ENCODE measurements at places on chromosomes 1 and 21.
A peak's percentile ranks its signal among the peaks of the same experiment; 100 is the strongest.

GRCh38 chr1:116345843-116346242 is 27.2 kb upstream of the ATP1A1 start:
- DNase-seq: peak; percentile 47

DNA sequence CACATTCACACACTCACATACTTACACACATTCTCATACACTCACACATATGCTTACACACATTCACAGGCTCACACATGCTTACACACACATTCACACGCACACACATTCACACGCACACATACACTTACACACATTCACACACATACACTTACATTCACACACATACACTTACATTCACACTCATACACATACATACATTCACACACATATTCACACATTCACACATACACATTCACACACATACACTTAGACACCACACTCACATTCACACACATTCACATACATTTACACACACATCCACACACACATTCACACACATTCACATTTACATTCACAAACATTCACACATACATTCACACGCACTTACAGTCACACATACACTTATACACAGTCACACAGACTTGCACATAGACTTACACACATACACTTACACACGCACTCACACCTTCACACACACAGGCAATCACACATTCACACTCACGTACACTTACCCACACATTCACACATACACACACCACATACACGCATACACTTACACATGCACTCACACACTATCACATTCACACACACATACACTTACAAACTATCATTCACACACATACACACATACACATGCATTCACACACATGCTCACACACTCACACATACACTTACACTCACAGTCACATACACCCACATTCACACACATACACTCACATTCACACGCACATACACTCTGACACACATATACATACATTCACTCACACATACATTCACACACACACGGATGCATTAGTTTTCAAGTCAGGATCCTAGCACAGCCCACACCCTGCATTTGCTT is 16.8 kb downstream of the PDE9A start:
- DNase-seq: no peak

GRCh38 chr21:27076025-27076424 is 109.1 kb upstream of the ADAMTS5 start:
- DNase-seq: no peak

DNA sequence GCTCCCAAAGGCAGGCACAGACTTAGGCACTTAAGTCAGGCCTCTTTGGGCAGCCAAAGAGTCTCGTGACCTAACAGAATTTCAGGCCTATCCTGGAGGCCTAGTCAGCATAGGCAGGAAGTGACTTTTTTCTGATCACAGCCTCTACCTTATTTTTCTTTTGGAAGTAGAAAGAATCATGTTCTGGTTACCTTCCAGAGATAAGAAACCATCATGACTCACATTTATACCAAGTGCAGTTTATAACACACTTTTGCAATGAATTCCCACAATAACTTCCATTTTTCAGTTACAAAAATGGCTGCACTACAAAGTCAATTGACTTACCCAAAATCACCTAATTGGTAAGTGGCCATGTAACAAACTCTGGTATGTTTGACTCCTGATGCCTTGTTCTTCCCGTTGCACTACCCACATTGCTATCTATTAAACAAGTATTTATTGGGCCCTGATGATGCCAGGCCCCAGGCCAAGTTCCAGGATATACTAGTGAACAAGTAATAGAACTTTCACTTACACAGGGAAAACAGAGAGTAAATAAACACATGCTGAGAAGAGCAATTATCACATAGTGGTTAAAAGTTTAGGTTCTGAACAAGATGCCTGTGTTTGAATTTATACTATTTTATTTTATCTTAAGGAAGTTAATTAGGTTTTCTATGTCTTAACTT is 74.3 kb downstream of the SH3GLB1 start:
- DNase-seq: no peak

DNA sequence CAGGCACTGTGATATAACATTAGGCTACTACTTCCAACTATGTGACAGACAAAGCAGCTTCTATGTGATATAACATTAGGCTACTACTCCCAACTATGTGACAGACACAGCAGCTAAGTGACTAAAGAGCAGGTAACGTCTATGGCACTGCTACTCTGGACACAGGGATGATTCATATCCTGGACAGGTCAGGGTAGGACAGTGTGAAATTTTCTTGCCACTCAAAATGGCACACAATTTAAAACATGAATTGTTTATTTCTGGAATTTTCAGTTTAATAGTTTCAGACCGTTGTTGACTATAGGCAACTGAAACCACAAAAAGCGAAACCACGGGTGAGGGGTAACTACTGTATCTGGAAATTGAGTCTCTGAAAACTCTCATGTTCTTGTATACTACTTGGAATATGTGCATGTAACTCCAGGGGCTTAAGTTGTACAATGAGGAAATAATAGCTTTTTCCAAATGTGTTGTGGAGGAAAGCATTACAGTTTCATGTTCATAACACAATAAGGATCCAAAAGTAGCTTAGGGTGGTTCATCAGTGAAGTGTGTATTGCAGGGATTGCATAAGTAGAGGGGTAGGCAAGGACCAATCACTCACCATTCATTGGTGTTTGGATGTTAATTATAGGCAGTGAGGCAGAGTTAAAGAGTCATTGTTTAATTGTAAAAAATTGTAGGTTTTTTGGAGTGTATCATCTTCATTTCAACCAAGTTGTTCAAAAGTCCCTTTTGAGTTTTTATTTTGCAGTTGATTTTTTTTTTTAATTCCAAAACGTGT is 5.3 kb downstream of the DTL start:
- no peak for DNase-seq

DNA sequence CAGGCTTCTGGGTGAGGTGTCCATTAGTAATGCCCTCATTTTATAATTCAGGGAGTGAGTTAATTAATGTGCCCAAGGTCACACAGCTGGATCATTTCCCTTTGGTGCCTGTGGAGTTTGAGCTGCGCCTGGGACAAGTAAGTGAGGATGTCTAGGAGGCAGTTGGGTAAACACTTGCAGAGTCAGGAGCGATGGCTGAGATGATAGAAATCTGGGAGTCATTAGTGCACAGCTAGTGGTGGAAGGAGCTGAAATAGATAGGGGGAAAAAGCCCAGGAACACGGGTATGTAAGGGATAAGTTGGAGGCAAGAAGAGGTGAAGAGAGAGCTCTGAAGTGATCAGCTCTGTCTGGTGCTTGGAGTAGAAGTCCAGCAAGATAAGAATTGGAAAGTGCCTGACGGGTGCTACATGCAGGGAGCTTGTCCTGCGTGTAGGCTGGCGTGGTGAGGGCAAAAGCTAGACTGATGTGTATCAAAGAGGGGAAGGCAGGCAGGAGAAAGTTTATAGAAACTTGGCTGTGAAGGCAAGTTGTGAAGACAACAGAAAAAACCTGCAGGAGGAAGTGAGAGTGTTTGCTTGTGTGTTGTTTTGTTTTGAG is 1.7 kb upstream of the SCAF4 start:
- DNase-seq: no peak

Measured in T-helper 2 cell (primary cell).